Posterior vena cava (tissue), 2 donors: ENCODE measurements at places on chromosomes 5 and 9.

DNA sequence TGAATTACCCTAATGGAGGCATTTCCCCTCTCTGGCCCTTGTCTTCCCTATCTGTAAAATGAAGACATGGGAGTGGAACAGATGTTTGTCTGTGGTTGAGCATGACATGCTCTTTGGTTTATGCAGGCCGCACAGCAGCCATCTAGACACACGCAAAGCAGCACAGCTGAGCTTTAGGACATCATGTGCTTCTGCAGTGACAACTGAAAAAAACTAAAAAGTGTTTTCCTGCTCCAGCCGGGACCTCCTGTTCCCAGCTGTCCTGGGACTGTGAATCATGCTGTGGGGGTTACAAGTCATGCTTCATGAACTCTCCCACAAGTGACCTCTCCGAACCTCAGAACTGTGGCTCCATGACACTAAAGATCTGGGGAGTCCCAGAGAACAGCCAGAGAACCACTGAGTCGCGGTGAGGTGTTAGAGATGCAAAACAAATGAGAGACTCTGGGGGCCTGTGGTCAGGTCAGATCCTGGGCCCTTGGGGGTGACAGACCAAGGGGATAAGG, 1.7 kb downstream of the SMIM3 start:
- no peak for DNase-seq

DNA sequence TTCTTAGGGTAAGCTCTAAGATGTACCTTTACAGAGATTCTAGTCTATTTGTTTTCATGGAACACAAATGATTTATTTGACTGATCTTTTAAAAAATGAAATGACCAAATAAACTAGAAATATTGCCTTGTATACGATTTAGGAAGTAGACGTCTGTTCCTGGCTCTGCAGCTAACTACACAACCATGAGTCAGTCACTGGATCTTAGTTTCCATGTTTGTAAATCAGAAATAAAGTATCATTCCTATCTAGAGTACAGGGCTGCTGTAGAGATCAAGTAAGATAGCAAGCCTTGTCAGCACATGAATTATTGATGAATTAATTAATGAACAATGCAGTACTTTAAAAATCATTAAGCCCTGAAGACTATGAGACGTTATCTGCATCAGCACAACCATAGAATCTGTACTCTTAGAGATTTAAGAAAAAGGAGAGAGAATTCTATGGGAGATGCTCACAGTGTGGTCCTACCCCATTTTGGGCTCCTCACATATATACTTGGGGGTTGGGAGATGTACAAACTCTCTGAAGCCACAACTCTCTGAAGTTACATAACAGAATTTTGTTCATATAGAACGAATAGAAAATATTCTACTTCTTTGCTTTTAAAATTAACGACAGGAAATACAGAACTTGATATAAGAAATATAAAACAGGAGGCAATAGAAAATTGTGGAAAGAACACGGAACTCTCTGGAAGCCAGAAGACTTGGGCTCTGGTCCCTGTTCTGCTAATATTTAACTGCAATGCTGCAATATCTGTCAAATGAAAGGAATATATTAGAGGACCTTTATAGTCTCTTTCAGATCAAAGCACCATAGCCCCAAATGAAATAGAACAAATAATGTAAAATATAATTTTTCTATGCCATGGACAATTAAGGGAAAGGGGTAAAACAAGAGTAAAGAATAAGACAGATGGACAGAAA, 48.4 kb upstream of the HNRNPA0 start:
- DNase-seq: no peak

- DNase-seq: no peak
These were observed 46.3 kb downstream of the GGTA1 start for GRCh38 chr9:121453232-121453892.

DNA sequence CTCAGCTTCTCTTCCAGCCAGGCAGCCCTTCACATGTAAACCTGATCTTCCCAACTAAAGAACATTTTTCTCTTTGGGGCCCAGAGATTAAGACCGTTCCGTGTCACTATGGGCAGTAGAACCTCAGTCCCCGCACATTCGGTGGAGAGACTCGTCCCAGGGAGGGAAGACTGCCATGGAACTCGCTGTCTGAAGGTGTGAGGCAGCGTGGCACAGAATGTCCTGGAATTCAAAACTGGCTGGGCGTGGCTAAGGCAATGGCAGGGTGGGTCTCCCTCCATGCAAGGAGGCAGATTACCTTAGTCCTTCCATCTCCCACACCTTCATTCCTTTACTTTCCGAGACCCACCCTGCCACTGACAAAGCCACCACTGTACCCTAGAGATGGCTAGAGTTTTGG, 57.4 kb upstream of the ZNF354A start:
- DNase-seq: peak; percentile 12

DNA sequence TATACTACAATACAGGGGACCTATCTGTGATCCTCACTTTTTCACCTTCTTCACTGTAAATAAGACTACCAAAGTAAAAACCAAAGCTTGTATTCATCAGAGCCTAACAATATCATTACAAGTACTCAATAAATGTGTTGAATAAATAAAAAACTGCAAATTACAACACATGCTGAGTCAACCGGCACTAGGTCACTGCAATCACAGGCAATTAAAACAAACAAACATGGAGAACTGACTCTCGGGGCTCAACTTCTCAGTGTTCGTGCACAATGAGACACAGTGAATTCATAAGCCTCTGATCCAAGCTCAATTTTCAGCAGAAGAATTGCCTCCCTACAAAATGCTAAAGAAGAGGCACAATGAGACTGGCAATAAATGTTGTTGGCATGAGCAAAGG, 69.2 kb downstream of the CDK5RAP2 start:
- DNase-seq: no peak

GRCh38 chr5:175222621-175223020, 221.4 kb downstream of the DRD1 start:
- no peak for DNase-seq

- DNase-seq: no peak
These were observed 3.5 kb upstream of the BASP1 start for GRCh38 chr5:17213938-17214337.

GRCh38 chr5:13708906-13709305, 235.6 kb downstream of the DNAH5 start:
- no peak for DNase-seq
